ENCODE measurements at places on chromosomes 7 and 10. TPM values are rescaled to one million over a fixed set of nuclear protein-coding genes. Genes with fewer than 3 reads are reported as not detected.

GRCh38 chr7:106729720-106730385 is 68.9 kb upstream of the CCDC71L start:
- DNase-seq: no peak
- peaks cover under 1% of the 10 kb centered on the region for H3K27me3 ChIP-seq
- no peaks in the 10 kb centered on the region for H3K4me1 ChIP-seq
- H3K27ac ChIP-seq: no peak overlapping the region

- no peak overlapping the region for H3K27ac ChIP-seq
- H3K27me3 ChIP-seq: no peaks in the 10 kb centered on the region
- no peak overlapping the region for H3K4me3 ChIP-seq
- no peak for DNase-seq
- H3K36me3 ChIP-seq: no peaks in the 10 kb centered on the region
Observed at GRCh38 chr7:53101026-53101425, 65.6 kb downstream of the POM121L12 start.

The LRRC27 gene
- 15.2 TPM for total RNA-seq

The C10orf67 gene
- 0.11 TPM for total RNA-seq

GRCh38 chr7:138170959-138171703 is 94.9 kb downstream of the AKR1D1 start:
- peaks cover 37% of the 10 kb centered on the region for H3K4me1 ChIP-seq
- H3K27me3 ChIP-seq: no peaks in the 10 kb centered on the region
- H3K4me3 ChIP-seq: no peak overlapping the region
- DNase-seq: no peak
- peaks cover 7% of the 10 kb centered on the region for H3K36me3 ChIP-seq

The ATG9B gene
- 11.8 TPM for total RNA-seq

- H3K27ac ChIP-seq: no peak overlapping the region
- DNase-seq: no peak
- H3K36me3 ChIP-seq: no peaks in the 10 kb centered on the region
- no peak overlapping the region for H3K4me3 ChIP-seq
- no peaks in the 10 kb centered on the region for H3K27me3 ChIP-seq
Observed at GRCh38 chr10:69459893-69460575, 8.8 kb downstream of the TSPAN15 start.

The TSPAN33 gene
- total RNA-seq: 7.4 TPM
